ENCODE measurements at places on chromosomes 16 and 17.

GRCh38 chr16:47958726-47959125 is 197.1 kb downstream of the ABCC12 start:
- DNase-seq = no peak

- no peak for DNase-seq
Observed at GRCh38 chr17:53818929-53819328, 3.8 kb upstream of the KIF2B start.

GRCh38 chr16:56606476-56607108 is 1.8 kb upstream of the MT2A start:
- no peak for DNase-seq

DNA sequence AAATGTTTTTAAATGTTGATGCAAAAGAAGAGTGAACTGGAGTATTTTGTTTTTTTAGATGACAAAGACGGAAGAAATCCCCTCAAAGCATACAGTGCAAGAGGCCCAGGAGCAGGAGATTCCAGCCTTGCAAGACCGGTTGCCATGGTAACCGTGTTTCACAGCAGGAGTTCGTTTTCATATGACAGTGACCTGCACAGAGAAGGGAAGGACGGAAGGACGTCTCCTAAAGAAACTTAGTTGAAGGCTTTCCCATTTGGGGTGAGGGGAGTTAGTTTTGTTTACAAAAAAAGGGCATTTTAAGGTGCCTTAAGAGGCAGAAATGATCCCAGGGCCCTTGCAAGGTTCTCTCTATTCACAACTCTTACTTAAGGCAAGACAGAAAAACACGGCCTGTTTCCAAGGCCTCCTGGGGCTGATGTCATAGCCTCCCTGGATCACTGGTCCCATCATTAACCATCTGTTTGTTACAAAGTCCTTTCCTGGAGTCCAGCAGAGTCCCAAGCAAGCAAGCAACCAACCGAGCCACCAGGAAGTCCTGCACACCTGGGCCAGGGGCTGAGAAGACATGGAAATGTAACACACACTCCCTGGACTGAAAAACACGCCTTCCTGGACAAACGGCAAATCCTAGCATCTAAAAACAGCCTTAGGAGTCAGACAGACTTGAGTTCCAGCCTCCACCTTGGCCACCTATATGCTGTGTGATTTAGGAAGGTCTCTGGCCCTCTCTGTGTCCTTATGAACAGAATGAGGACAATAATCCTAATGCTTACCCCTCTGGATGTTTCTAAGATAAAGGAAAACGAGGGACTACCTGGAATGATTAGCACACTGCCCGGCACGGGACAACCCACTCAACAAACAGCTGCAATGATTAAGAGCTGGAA is 30.3 kb upstream of the RPH3AL start:
- DNase-seq = no peak

DNA sequence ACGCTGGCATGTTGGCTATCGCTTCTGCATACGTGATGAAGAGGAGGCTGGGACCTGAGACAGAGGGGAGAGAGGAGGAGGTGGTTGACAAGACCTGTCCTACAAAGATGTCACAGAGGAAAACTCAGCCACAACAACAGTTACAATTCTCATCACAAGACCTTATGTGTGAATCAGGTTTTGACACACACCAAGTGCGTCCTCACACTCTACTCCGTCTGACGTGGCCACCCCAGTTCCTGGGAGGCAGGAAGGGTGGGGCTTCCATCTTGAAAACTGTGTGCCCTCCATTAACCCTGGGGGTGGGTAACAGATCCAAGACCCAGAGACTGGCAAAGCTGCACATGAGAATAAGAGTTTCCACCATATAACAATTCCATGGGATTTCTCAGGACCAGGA is 24.1 kb downstream of the SLC6A4 start:
- no peak for DNase-seq

- DNase-seq = peak; percentile 10
Observed at GRCh38 chr16:80527297-80527696, 13.5 kb upstream of the DYNLRB2 start.

- DNase-seq = peak; percentile 22
Observed at GRCh38 chr17:57257195-57257894, 1.0 kb downstream of the MSI2 start.

- no peak for DNase-seq
Observed at GRCh38 chr17:28538296-28538895, 14.0 kb downstream of the UNC119 start.

DNA sequence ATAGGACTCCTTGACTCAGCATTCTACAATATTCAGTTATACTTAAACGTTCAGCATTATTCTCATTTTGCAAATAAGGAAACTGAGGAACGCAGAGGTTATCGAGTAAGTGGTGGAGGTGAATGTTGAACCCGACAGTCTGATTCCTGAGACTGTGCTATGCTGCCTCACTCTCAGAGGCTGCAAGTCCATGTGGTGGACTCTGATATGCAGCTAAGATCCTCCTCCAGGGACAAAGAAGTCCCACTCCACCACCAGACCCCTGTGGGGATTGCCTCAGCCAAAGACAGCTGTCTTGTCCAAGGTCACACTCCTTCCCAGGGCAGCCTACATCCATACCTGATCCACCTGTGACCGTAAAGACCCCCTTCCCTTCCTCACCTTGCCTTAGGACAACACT is 37.5 kb downstream of the ACSM2B start:
- DNase-seq = no peak

DNA sequence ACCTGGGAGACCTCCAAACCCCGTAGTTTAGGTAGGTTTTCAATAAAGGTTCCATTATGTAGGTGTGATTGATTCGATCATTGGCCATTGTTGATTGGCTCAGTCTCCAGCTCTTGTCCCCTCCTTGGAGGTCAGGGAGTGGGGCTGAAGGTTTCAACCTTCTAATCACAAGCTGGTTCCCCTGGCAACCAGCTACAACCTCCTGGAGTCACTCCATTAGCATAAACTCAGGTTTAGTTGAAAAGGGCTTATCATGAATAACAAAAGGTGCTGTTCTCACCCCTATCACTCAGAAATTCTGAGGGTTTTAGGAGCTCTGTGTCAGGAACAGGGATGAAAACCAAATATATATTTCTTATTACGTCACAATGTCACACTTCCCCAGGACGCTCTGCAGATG is 28.5 kb downstream of the TMEM132E start:
- no peak for DNase-seq

DNA sequence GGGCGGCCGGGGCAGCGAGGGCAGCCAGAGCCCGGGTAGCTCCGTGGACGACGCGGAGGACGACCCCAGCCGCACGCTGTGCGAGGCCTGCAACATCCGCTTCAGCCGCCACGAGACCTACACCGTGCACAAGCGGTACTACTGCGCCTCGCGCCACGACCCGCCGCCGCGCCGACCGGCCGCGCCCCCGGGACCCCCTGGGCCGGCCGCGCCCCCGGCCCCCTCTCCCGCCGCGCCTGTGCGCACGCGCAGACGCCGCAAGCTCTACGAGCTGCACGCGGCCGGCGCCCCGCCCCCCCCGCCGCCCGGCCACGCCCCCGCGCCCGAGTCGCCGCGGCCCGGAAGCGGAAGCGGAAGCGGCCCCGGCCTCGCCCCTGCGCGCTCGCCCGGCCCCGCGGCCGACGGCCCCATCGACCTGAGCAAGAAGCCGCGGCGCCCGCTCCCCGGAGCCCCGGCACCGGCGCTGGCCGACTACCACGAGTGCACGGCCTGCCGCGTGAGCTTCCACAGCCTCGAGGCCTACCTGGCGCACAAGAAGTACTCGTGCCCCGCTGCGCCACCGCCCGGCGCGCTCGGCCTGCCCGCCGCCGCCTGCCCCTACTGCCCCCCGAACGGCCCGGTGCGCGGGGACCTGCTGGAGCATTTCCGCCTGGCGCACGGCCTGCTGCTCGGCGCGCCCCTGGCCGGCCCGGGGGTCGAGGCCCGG is 36.1 kb upstream of the ZC3H18 start:
- DNase-seq = peak; percentile 76

GRCh38 chr16:81873843-81874752 is 95.0 kb downstream of the PLCG2 start:
- peak; percentile 59 for DNase-seq

- no peak for DNase-seq
Observed at GRCh38 chr16:81318711-81319110, 3.9 kb downstream of the GAN start.

All from activated gamma-delta T cell treated with Interleukin-2 at 50 U/mL for 16 hours (primary cell).